ENCODE measurements at places on chromosomes 12 and 14. TPM values are rescaled to one million over a fixed set of nuclear protein-coding genes. Genes with fewer than 3 reads are reported as not detected.

The FGF23 gene
- not detected for total RNA-seq

The FAM161B gene
- 10.0 TPM for total RNA-seq

The RAB15 gene
- total RNA-seq: 3.4 TPM

The FAM90A1 gene
- total RNA-seq: not detected

DNA sequence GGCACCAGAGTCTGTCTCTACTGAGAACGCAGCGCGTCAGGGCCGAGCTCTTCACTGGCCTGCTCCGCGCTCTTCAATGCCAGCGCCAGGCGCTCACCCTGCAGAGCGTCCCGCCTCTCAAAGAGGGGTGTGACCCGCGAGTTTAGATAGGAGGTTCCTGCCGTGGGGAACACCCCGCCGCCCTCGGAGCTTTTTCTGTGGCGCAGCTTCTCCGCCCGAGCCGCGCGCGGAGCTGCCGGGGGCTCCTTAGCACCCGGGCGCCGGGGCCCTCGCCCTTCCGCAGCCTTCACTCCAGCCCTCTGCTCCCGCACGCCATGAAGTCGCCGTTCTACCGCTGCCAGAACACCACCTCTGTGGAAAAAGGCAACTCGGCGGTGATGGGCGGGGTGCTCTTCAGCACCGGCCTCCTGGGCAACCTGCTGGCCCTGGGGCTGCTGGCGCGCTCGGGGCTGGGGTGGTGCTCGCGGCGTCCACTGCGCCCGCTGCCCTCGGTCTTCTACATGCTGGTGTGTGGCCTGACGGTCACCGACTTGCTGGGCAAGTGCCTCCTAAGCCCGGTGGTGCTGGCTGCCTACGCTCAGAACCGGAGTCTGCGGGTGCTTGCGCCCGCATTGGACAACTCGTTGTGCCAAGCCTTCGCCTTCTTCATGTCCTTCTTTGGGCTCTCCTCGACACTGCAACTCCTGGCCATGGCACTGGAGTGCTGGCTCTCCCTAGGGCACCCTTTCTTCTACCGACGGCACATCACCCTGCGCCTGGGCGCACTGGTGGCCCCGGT, at the start of gene PTGDR:
Gene PTGDR (plus strand): TSS at position 198 of the 778 bp plus-strand sequence. CDS start 117 bp downstream, at position 315.
- no peak for DNase-seq
- H3K4me3 ChIP-seq: peak within 1 kb of the TSS; percentile 41
- no peaks in the 10 kb centered on the region for H3K27me3 ChIP-seq
- peaks cover 7% of the 10 kb centered on the region for H3K4me1 ChIP-seq
- peak within 1 kb of the TSS; percentile 24 for H3K27ac ChIP-seq

Measured in uterus (tissue), 4 donors.